ENCODE measurements at places on chromosomes 16 and 17. TPM values are rescaled to one million over a fixed set of nuclear protein-coding genes. Genes with fewer than 3 reads are reported as not detected.

The NBR1 gene
- total RNA-seq = 29.2 TPM

The HOXB2 gene
- total RNA-seq = 6.7 TPM

- H3K27ac ChIP-seq = no peak overlapping the region
- H3K36me3 ChIP-seq = no peaks in the 10 kb centered on the region
- no peaks in the 10 kb centered on the region for H3K4me1 ChIP-seq
- no peaks in the 10 kb centered on the region for H3K27me3 ChIP-seq
- no peak for DNase-seq
- no peak overlapping the region for H3K4me3 ChIP-seq
Observed at GRCh38 chr17:61343576-61343975, 56.1 kb upstream of the TBX2 start.

The KCNJ12 gene
- 0.21 TPM for total RNA-seq

The FMNL1 gene
- 99.2 TPM for total RNA-seq

GRCh38 chr17:1966274-1967086, 58.7 kb downstream of the RTN4RL1 start:
- DNase-seq = no peak
- H3K4me1 ChIP-seq = no peaks in the 10 kb centered on the region
- no peak overlapping the region for H3K4me3 ChIP-seq
